ENCODE measurements at places on chromosomes 3 and 15.

DNA sequence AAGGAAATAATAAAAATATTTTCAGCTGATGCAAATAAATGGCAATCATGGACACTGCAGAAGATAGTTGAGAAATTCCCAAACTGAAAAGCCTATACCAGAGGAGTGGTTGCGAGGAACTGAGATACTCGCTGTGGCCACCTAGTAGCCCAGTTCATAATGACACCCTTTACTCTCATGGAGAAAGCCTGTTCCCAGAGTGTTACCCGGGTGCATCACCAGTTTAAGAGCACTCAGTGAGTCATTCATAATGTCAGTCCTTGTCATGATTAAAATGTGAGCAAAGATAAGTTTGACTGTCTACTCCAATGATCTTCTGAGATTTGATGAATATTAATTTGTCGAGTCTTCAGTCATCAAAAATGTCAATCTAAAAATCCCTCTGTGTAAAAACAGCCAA, 138.4 kb upstream of the LRRC3B start:
- DNase-seq: no peak

- no peak for DNase-seq
Measured at GRCh38 chr15:75694241-75695182, 18.1 kb downstream of the CSPG4 start.

DNA sequence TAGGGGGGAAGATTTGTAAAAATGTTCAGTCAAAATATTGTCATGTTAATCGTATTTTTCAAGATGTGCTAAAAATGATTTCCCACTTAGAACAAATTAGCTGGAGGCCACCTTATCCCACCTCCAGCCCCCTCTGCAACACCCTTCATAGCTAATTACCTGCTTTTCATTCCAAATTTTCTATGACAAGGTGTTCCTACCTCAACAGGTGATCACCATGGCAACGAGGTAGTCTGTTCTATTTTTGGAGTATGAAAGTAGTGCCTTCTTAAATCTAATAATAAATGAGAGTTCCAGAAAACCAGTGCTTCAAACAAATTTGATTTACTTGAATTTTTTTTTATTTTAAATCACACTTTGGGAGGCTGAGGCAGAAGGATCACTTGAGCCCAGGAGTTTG, 149.8 kb downstream of the FNDC3B start:
- DNase-seq: no peak

DNA sequence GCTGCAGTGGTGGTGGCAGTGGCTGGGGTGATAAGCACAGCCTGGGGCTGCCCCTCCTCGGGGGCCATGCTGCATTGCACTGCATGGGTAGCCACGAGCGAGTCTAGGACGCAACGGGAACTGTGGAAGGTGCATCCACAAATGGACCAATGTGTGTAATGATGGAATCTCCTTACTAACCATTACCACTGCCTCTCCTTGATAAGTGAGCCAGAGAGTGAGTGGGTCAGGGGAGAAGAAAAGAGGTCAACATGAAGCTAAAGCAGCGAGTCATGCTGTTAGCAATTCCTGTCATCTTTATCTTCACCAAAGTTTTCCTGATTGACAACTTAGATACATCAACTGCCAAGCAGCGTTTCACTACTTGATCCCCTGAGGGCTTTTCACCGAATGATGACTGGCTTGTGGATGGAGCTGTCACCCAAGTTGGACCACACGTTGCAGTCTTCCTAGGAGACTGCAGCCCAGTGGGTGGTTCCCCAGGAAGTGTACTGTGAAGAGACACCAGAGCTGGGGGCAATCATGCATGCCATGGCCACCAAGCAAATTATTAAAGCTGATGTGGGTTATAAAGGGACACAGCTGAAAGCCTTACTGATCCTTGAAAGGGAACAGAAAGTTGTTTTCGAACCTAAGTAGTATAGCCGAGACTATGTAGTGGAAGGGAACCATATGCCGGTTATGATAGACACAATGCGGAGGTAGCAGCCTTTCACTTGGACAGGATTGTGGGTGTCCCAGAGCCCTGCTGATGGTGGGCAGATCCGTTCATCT, 20.6 kb downstream of the SAMD7 start:
- DNase-seq: no peak

GRCh38 chr3:153951276-153951675, 169.9 kb upstream of the ARHGEF26 start:
- DNase-seq: no peak

DNA sequence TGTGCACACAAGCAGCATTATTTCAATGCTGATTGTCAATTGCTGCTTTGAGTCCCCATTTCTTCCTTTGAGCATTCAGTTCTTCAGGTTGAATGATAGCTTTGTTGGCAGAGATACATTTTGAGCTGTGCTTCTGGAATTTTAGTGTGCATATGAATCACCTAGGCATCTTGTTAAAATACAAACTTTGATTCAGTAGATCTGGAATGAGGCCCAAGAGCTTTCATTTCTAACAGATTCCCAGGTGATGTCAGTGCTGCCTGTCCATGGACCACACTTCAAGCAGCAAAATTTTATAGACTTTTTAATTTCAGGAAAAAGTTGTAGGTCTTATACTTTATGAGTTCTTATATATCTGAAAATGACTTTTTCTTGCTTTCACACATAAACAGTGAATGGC, 131.1 kb downstream of the ADAMTSL3 start:
- DNase-seq: no peak

GRCh38 chr3:5162102-5162501, 25.4 kb upstream of the EDEM1 start:
- DNase-seq: no peak

- no peak for DNase-seq
Measured at GRCh38 chr3:53312832-53313231, 34.5 kb downstream of the DCP1A start.

DNA sequence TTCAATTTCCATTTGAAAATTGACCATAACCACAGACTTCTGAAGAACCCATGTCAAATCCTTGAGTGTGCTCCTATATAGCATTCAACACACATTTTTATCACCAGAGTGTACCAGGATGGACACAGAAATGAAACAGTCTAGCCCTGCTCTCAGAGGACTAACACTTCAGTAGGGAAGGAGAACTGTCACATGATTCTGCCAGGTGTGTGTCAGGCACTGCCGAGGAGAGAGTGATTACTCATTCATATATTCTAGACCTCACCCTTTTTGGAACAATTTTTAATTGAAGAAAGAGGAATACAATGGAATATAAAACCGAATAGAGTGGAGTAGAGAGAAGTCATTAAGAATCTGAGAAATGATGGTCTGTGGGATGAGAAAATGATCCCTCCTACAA, 125.8 kb downstream of the ERC2 start:
- no peak for DNase-seq

DNA sequence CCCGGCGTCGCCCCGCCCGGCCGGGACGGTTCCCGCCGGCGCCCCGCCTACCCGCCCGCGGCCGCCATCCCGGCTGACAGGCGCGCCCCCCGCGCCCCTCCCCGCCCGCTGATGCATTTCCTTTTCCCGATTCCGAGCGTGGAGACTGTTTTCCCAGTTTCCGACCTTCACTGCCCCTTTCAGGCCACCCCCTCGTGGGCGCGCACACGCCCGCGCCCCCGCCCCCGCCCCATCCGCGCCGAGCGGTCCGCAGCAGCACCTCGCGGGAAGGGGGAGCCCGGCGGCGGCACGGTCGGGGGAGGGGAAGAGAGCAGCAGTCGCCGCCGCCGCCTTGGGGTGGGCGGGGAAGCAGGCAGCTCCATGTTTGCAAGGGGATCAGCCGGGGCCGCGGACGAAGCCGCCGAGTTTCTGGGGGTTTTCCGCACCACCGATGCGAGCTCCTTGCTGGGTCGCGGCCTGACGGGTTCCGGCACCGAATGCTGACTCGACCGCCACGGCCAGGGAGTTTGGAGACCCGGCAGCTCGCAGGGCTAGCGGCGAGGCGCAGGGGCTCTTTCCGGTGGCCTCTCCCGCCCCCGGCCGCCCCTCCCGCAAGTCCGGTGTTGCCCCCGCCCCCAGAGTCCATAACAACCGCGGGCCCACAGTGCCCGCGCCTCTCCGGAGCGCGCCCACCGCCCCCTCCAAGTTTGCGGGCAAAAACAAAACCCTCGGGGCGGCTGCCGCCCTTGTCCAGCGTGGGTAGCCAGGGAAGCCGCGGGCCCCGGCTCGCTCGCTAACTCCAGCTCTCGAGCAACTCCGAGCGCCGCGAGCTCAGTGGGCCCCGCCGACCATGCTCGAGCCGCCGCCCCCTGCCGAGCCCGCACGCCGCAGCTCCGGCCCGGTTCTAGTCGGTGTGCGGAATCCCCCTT, 3.2 kb upstream of the SIN3A start:
- DNase-seq: peak; percentile 60

DNA sequence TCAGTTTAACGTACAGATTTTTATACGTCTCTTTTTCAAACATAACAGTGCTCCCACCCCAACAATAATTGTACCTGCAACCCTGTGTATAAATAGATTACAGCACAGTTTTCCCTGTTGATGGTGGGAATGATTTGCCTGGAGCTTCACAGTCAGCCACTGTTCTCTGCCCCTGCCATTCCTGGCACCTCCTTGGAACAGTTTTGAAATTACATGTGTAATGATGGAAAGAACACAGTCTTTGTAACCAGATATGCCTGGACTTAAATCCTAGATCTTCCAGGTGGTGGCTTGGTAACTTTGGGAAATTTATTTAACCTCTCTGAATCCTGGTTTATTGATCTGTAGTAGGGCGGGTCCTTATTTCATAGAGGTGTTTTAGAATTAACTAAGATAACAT, 27.0 kb downstream of the CRYBG3 start:
- DNase-seq: no peak

DNA sequence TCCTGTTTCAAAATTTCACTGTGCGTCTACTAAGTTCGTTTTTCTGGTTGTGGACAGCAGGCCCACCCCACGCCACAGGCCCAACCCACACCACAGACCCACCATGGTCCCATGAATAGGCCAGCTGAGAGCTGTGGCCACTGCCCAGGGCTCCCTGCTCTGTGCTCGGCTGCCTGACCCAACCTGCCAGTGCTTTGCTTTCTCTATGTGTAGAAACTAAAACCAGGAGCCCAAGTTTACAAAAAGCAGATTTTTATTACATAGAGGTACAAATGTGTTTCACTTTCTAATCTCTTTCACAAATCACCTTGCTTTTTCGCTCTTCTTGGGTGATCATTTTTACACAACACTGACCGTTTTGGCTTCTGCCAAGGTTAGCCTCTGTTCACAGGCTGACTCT, 69.1 kb downstream of the HERC2 start:
- no peak for DNase-seq

- DNase-seq: no peak
Measured at GRCh38 chr3:56324473-56324872, 143.8 kb downstream of the ERC2 start.

GRCh38 chr3:27923349-27924068, 201.4 kb upstream of the EOMES start:
- DNase-seq: no peak
